ENCODE measurements at places on chromosomes 5 and 9.

DNA sequence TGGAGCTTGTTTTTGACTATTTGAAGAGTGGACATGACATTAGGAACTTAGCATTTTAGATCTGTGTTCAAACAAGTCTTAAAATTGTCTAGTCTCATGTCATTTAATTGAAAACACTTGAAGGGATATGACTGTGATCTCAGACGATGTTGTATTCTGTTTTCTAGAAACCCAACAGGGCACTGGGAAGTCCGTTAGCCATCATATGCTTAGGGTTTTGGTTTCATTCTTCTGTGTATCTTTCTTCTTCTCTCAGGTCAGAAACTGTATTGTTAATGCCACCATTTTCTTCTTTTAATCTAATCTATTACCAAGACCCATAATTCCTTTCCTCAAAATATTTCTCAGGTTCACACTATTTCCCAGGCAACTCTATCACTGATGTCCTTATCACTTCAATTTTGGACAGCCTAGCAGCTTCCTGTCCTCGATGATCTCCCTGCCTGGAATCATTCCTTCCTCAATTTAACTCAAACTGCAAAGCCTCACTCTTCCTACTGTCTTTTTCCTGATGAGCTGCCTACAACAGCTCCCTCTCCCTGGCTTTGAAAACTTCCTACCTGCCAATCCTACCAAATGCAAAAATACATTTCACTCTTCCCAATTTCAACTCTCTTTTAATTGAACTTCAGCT lies 77.7 kb downstream of the MEF2C start:
- no peak for DNase-seq

DNA sequence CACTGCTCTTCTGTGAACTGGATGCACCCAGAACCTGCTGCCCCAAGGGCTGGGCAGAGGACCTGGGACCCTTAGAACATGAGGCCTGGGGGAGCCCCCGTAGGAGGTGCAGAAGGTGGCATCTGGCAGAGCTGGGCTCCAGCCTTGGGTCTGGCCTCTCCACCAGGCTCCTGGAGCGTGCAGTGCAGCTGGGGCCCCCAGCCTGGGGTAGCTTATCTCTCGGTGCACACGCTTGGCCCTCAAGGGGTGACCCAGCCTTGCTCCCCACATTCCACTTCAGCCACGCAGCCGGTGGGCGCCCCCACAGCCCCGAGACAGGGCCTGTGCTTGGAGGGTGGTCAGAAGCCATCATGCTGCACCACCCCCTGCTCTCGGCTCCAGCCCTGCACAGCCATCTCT lies 5.6 kb upstream of the NR5A1 start:
- no peak for DNase-seq

DNA sequence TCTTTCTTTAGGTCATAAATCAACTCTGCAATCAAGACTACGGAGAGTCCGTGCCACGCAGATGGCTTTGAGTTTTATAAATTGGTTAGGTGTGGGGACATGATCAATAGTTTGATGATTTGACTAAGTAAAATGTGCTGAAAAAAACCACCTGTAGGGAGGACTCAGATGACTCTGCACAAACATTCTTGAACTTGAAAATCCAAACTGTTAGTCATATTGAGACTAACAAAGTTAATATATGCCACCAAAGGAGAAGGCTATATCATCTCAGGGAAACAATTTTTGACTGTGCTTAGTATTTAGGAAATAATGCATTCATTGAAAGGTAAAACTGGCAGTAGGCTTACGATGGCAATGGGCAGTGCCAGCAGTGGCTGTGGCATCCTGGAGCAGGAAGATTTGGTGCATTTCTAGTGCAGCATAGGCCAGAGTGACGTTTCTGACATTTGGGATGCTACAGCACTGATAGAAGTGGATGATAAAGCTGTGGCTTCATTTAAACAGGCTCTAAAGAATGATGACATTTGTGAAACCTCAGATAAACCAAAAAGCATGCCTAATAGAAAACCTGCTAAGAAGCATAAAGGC lies 291.1 kb downstream of the MLLT3 start:
- no peak for DNase-seq

DNA sequence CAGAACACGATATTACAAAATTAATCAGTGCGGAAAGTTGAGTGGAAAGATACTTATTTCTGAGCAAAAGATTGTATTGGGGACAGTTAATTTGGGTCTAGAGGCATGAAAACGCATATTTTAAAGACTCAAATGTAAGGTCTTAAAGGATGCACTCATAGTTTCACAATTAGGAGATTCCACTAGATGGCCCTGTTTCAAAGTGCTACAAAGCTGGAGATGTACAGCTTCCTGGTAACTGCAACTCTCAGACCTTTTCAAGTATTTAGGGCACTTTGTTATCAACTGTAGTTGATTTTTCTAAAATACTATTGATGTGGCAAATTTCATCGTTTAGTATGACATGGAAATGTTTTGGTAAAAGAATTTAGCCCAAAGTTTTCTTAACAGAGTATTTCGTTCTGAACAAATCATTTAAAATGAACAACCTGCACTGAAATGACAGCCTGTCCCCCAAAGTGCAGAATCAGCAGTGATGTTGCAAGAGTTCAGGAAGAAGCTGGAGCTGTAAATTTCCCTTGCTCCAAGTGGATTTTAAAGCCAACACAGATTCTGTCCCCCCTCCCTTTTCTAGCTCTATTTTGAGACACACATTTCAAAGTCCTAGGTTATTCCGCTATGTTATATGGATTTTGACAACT lies 16.2 kb upstream of the NDUFB6 start:
- DNase-seq, result no peak

DNA sequence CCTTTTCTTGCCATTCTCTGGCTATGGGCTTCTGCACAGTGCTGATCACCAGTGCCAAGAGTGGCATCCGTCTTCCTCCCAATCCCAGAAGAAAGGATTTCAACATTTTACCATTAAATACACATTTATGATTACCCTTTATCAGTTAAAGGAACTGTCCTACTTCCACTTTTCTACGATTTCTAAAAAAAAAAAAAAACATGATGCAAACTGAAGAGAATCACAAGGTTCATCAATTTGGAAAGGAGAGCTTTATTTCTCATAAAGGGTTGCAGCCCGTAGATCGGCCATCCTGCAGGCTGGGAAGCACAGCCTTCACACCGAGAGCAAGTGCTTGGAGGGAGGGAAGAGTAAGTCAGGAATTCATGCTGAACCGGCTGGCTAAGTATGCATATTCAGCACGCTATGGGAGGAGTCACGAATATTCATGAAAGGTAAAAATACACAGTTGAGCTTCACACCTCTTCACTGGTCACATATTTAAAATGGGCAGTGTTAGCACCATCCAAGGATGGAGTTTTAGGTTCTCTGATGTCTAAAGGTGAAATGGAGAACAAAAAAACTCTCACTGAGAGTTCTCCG lies 52.5 kb upstream of the SEMA4D start:
- DNase-seq, result no peak

- no peak for DNase-seq
Observed at GRCh38 chr5:61048534-61048933, 103.5 kb downstream of the NDUFAF2 start.

DNA sequence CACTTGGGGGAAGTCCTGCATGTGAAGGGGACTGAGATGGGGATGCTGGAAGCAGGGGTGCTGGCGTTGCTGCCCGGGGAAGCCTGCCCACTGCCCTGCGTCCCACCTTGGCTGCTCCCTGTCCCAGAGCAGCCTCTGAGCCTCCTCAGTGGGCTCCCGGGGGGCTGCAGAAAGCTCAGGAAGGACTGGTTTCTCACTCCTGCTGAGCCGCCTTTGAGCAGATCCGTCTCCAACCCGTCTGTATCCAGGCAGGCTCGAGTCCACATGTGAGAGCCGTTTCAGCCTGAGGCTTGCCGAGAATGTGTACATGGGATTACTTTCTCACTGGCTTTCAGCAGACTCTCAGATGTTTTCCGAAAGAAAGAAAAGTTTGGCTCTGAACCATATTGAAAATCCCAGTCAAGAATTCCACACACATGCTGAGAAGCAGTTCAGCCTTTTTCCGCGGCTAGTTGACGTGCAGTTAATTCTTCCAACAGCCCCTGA lies 95.3 kb upstream of the COL5A1 start:
- no peak for DNase-seq

GRCh38 chr5:34657274-34657921 lies 1.3 kb downstream of the RAI14 start:
- peak; percentile 59 for DNase-seq

- no peak for DNase-seq
Observed at GRCh38 chr5:15183520-15183919, 311.9 kb upstream of the ANKH start.

DNA sequence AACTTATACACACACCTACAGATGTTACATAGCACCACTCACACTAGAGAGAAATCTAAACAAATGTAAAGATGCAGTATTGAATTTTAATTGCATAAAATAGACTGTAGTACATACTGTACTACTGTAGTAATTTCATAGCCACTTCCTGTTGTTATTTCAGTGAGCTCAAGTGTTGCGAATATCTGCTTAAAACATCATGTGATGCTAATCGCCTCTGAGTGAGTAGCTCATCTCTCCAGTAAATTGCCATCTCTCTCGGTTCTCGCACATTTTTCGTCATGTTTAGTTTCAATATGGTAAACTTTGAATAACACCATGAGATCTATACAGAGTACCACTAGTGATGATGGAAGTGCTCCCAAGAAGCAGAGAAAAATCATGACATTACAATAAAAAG lies 22.0 kb upstream of the ARHGEF28 start:
- no peak for DNase-seq

GRCh38 chr9:19445452-19445851 lies 36.6 kb downstream of the ACER2 start:
- no peak for DNase-seq

GRCh38 chr5:76490960-76491359 lies 87.9 kb downstream of the IQGAP2 start:
- DNase-seq, result no peak

DNA sequence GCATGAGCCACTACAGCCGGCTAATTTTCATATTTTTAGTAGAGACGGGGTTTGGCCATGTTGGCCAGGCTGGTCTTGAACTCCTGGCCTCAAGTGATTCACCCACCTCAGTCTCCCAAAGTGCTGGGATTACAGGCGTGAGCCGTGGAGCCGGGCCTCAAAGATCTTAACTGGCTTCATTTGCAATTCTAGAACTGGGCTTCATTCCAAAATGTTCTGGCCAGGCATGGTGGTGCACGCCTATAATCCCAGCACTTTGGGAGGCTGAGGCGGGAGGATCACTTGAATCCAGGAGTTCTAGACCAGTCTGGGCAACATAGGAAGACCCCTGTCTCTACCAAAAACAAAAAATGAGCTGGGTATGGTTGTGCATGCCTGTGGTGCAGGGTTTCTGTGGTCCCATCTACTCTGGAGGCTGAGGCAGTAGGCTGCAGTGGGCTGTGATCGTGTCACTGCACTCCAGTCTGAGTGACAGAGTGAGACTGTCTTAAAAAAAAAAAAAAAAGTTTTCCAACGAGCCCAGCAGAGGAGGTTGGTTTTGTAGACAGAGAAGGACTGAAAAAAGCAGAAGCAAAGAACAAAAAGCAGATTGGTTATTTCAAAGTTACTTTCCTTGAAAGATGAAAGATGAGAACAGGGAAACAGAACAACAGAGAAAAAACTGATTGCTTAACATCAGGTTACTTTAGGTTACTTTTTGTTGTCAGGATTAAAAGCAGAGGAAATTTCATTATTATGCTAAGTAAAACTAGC lies 78.2 kb downstream of the ANKRD55 start:
- no peak for DNase-seq

GRCh38 chr5:113343343-113343742 lies 91.4 kb downstream of the TSSK1B start:
- DNase-seq, result no peak

DNA sequence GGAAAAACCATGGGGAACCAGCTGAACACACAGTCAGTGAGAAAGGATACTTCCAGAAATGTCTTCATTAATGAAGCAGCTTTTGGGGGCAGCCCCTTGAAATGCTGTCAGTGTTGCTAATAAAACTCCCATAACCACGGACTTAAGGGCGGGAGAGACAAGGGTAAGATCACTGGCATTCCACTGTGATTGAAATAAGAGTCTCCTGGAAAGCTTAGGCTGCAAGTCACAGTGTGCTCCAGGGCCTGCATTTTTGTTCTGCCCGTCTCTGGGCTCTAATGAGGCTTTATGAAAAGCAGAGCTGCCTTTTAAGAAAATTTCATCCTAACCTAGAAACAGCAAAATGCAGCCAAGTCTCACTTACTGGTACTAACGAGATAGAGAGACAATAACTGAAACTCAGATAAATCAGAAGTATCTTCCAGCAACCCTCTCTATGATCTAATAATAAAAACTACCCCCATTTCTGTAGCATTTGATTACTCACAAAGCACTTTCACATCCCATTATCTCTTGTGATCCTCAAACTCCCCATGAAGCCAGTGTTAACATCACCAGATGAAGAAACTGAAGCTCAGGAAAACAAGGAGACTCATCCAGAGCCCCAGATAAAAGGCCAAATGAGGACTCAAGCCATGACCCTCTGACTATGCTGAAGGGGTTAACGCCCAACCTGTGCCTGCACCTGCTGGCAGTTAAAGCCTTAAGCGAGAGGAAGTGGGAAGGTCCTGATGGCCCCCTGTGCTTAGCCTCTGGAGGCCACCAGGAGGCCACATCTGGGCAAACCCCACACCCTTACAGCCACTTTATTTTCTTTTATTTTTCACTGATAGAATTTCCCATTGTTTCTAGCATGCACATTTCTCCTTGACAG lies 37.5 kb downstream of the SPOCK1 start:
- DNase-seq, result no peak

- DNase-seq, result no peak
Observed at GRCh38 chr5:90365328-90365727, 44.2 kb downstream of the CETN3 start.

- no peak for DNase-seq
Observed at GRCh38 chr9:33349743-33350142, 52.6 kb downstream of the AQP7 start.

- DNase-seq, result no peak
Observed at GRCh38 chr9:136618580-136619547, 43.9 kb upstream of the EGFL7 start.

DNA sequence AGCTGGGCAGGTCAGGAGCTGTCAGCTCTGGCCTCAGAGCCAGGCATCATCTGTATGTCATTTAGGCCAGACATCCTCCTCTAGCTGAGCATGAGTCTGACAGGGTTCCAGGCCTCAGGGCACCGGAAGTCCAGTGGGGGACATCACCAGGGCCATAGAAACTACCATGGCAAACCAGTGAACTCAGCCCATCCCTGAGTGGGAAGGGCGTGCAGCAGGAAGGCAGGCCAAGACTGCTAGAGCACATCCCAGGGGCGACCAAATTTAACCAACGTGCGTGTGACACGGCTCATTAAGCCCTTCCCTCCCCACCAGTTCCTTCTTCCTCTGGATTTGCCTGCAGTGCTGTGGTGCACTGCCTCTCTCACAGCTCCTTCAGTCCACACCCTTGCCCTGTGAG lies 75.9 kb downstream of the COL27A1 start:
- DNase-seq, result no peak

DNA sequence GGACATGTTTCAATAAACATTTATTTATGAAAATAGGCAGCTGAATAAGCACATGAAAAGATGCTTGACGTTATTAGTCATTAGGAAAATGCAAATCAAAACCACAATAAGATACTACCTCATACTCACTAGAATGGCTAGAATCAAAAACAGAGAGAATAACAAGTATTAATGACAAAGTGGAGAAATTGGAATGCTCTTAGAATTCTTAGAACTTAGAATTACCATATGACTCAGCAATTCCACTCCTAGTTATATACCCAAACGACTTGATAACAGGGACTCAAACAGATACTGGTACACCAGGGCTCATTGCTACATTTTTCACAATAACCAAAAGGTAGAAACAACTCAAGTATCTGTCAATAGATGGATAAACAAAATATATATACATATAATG lies 15.1 kb upstream of the TRIM36 start:
- no peak for DNase-seq

- no peak for DNase-seq
Observed at GRCh38 chr9:93662952-93663572, 86.7 kb downstream of the PHF2 start.

- no peak for DNase-seq
Observed at GRCh38 chr9:89896806-89897340, 292.1 kb downstream of the GADD45G start.

Measured in endothelial cell (in vitro differentiated cells).